ENCODE measurements at places on chromosomes 5 and 9.

- no peak for DNase-seq
Observed at GRCh38 chr5:10364186-10364689, 10.7 kb downstream of the MARCHF6 start.

DNA sequence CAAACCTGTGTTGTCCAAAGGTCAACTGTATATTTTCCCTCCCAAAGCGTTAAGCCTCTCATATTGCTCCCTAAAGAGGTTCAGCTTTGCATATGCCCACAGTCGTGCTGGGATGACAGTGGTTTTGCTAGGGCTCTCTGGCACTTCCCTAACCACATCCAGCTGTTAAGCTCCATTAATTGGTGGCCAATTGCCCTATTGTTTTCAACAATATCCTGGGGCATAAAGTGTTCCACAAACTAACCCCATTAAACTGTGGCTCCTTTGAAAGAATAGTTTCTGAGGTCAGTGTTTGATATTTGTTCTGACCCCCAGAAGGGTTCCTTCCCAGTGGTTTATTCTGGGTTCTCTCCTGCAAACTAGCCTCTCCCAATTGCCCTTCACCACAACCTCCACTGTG is 194.5 kb downstream of the HSD17B3 start:
- no peak for DNase-seq

DNA sequence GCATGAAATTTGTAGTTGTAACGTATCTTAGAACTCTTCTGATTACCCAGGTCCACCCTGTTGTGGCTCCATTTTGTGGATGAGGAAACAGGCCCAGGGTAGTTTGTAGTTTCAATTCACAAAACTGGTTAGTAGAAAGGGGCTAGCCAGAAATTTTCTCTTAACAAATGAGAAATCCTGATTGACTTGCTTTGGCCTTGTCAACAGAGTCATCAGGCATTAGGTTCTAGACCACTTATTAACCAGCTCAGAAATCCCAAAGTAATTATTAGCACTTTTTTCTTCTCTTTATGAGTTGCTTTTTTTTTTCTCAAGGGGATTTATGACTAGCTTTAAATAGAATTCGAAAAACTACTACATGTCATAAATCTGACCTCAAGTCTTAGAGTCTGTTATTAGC is 160.2 kb downstream of the SH3GL2 start:
- no peak for DNase-seq

GRCh38 chr5:158514319-158514985 is 585.3 kb downstream of the EBF1 start:
- DNase-seq, result no peak

DNA sequence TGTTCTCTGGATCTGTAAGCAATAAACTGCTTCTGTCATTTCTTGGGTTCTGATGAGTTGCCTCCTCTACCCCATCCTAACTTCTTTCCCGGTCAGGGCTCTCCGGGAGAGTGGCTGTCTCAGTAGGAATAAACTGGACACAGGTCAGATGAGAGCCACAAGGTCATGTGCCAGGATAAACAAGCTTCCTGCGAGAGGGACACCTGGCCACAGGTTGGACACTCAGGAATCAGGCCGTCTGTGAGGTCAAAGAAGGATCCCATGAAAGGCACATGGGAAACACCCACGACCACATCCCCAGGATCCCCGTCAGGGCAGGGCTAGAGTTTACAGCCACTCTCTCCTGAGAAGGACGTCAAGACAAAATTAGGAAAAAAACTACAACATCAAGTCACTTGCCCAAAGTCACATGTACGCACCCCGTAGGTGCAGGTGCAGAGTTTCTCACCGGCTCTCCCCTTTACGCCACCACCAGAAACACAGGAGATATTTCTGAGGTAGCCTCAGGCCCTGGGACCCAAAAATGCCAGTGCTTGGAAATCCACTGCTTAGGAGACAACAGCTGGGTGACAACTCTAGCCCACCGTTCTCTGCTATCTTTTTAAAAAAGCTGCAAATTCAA is 28.7 kb downstream of the CCT5 start:
- no peak for DNase-seq

GRCh38 chr5:41707853-41708603 is 162.2 kb downstream of the OXCT1 start:
- DNase-seq, result no peak

DNA sequence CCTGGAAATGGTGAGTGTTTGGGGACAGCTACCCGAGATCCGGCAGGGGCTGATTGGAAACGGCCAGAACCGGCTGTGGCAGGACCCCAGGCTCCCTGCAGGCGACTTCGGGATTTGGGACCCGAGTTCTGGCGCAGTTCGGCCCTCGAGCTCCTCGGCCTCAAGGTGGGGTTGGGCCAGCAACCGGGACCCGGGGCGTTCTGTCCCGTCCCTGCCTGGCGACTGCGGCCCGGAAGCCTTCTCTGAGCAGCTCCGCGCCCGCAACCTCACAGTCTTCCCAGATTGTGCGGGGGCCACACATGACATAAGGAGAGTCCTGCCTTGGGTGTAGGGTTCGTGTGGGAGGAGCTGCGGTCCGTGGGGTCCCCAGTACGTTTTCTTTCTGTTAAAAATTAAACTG is 23.2 kb upstream of the NEURL1B start:
- no peak for DNase-seq

Measured in gastrocnemius medialis (tissue), 4 donors.